Fibroblast of the conjunctiva (primary cell): ENCODE measurements at places on chromosomes 7 and 10.

DNA sequence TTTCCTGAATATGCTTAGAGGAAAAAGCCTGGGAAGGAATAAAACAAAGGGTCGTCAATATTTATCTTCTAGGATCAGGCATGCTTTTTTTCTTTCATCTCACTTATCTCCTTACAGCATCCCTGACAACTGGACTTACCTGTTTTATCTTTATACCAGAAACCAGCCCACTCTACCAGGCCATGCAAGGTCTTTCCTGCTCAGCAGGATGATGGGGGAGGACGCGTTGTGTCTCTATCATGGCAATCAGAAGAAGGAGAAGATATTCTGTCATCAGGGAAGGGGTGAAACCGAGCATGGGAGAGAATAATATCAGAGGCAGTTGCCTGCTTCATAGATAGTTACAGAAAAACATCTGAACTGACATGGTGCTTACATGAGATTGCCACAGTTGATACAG is 445.6 kb downstream of the DPP6 start:
- DNase-seq = no peak

DNA sequence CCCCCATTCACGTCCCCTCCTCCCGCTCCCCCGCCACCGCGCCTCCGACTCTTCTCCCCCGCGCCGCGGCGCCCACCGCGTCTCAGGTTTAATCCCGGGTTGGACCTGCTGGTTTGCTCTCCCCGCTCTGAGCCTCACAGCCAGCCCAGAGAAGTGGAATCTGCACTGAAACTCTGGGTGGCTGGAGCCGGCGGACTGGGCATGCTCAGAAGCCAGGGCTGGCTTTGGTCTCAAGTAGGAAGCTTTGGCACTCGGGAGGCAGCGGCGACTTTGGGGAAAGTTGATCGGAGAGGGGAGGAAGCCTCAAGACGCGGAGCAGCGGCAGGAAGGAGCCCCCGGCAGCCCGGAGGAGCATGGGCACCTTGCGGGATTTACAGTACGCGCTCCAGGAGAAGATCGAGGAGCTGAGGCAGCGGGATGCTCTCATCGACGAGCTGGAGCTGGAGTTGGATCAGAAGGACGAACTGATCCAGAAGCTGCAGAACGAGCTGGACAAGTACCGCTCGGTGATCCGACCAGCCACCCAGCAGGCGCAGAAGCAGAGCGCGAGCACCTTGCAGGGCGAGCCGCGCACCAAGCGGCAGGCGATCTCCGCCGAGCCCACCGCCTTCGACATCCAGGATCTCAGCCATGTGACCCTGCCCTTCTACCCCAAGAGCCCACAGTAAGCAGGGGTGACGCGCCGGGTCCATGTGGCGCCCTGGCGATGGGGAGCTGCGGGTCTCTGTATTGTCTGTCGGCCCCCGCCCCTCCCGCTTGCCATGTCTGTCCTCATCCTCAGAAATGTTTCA is at the start of gene PRKG1:
Gene PRKG1, plus strand, starts transcription at position 250 of the 791 bp plus-strand sequence.
- peak; percentile 68 for DNase-seq

DNA sequence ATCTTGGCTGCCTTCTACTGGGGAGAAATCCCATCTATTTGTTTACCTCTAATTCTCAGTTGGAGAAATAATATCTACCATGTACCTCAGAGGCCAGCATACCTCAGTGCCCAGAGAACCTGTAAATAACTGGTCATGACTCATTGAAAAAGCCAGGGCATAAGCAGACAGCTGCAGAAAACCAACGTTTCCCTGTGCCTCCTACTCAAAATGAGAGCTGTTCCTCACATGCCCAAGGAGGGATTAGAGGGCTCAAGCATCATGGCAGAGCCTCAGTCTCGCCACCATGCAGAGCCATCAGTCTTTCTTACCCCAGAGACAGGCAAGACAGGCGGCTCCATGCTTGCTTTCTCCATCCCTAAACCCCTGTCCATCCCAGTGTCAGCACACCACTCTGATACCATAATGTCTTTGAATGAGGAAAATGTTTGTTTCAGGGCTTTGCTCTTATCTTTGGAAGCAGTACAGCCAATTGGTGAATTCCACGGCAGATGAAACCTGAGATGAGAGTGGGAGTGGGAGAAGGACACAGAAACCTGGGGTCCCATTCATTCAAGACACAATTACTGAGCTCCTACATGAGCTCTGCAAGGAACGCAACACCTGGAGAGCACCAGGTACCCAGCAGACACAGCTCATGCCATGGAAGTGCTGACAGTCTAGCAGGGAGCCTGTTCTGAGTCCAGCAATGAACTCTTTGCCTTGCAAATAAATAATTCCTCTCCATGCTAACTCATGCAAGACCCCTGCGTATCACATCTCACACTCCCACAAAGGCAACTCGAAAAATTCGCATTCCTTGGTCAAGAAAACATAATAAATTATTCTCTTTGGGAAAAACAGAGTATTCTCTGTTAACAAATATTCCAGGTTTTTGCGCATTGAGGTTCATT is 21.1 kb downstream of the PON1 start:
- no peak for DNase-seq

DNA sequence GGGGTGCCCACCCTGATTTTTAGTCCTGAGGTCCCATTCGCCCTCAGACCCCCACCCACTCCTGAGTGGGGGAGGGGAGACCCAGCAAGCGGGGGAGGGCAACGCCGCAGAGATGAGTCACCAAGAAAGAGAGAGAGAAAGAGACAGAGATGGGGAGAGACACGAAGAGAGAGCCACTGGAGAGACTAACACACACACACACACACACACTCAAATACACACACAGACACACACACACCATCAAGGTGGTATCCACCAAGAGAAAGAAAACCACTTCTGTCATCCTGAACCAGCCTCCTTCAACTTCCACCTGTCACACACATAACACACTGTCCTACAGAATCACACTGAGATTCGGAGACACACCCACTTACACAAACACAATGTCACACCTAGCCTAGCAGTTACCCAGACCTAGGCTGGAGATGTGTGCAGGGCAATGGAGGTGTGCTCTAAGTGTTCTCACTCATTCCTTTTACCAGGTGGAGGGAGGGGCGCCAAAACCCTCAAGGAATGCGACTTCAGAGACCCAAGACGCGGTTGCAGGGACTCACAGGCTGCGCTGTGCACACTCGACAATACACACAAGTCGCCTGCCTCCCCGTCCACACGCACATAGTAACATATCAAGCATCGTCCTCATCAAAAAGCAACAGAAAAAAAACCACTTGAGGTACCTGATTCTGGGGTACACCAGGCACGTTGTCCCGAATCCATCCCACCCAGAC is 3.9 kb upstream of the VGF start:
- DNase-seq = no peak
